ENCODE measurements at places on chromosomes 16 and 17. TPM values are rescaled to one million over a fixed set of nuclear protein-coding genes. Genes with fewer than 3 reads are reported as not detected.

C1QTNF8 gene
- not detected for total RNA-seq

CCL14 gene
- 9.9 TPM for total RNA-seq

KRTAP4-6 gene
- not detected for total RNA-seq

RTN4RL1 gene
- total RNA-seq, result 3.6 TPM

NPB gene
- 1.8 TPM for total RNA-seq

TLCD1 gene
- 2.0 TPM for total RNA-seq

CMTM3 gene
- total RNA-seq, result 4.3 TPM
